ENCODE measurements at places on chromosomes 2 and 18.

DNA sequence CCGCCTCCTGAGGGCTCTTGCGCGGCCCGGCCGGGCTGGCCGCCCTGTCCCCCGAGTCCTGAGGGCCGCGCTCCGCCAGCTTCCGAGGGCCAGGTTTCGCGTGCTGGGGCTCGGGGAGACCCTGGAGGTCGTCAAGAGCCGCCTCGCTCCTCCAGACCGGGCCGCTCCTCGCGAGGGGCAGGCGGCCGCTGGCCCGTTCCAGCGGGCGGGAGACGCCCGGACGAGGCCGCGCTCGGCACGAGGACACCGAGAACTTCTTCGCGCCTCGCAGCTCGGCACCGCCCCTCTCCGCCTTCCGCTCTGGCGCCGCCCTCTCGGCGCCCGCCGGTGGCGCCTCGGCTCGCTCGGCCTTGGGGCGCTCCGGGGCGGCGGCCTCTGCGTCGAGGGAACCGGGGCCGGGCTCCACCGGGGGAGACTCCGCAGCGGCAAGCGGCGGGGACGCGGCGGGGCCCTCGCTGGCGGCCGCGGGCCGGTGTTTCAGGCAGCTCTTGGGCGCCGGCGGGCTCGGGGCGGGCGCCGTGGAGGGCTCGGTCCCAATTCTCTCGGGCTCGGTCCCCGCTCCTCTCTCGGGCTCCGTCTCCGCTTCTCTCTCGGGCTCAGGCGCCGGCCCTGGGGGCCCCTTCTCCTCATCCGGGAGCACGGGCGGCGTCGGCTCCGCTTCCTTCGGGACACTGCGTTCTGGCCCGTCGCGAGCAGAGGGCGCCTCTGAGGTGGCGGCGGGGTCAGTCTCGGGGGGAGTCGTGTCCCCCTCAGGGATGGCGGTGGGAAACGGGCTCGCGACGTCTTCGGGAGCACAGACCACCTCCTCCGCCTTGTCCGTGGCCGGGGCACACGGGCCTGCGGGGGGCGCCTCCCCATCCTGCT lies 91.6 kb upstream of the MGAT4A start:
- DNase-seq: no peak

- DNase-seq: peak; percentile 60
Measured at GRCh38 chr18:48563027-48563426, 24.2 kb downstream of the CTIF start.

DNA sequence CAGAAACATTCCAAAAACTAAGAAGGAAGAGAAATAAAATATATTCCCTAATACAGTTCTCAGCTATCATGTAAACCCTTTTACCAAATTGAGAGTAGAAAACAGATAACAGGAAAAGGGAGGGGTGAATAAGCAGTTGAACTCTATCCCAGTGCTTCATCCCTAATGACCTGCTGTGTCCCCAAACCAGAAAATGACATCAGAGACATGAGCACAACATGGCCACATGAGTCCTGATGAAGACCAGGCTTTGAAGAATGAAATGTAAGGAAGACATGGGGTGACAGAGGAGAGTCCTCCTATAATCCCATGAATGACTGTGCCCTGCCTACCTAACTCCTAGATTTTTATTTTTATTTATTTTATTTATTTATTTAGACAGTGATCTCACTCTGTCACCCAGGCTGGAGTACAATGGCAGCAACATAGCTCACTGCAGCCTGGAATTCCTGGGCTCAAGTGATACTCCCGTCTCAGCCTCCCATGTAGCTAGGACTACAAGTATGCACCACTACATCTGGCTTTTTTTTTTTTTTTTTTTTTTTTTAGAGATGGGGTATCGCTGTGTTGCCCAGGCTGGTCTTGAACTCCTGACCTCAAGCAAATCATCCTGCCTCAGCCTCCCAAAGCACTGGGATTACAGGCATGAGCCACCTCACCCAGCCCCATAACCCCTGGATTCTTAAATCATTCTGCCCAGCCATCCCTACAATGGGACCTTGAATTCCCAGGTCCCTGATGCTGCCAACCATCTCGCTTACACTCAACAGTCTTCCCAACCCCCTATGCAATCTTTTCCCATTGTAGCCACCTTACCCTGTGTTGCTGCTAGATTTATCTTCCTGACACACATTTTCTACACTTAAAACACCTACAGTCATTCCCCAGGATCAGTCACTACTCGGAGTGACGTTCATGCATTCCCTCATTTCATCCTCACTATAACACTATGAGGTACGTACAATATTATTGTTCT lies 64.5 kb downstream of the ANKRD44 start:
- no peak for DNase-seq

GRCh38 chr2:197460649-197461048 lies 7.3 kb downstream of the COQ10B start:
- DNase-seq: no peak

DNA sequence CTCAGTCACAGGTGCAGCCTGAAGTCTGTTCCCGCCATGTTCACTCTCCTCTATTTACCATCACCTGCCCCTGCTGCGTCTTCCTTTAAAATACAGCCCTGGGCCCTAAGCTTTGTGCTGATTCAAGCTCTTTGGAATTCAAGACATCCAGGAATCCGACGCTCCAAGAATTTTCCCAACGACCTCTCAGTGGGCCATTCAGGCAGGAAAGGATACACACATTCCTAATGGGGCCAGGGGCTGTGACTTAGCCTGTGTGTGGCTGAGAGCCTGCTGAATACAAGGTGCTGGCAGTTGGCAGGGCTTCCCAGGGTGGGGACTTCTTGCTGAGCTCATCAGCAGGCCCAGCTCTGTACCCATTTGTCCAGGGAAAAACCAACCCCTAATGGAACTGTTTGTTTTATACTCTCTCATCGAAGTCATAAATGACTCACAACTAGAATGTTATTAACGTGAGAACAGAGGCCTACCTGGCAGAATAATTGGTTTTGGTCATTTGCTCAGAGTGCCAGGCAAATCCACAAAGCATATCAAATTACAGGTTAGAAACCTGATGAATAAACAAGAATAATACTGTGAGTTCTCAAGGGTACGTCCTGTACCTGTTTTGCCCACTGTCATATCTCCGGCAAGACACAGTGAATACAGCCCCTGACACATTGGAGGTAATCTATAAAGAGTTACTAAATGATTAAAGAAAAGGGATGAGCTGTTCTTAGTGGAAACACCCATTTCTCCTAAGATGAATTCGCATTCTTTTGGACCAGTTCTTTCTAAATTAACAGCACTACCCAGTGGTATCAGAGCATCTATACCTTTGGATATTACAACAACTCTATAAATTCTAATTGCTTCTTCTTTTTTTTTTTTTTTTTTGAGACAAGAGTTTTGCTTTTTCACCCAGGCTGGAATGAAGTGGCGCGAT lies 12.6 kb upstream of the KCMF1 start:
- peak; percentile 92 for DNase-seq

DNA sequence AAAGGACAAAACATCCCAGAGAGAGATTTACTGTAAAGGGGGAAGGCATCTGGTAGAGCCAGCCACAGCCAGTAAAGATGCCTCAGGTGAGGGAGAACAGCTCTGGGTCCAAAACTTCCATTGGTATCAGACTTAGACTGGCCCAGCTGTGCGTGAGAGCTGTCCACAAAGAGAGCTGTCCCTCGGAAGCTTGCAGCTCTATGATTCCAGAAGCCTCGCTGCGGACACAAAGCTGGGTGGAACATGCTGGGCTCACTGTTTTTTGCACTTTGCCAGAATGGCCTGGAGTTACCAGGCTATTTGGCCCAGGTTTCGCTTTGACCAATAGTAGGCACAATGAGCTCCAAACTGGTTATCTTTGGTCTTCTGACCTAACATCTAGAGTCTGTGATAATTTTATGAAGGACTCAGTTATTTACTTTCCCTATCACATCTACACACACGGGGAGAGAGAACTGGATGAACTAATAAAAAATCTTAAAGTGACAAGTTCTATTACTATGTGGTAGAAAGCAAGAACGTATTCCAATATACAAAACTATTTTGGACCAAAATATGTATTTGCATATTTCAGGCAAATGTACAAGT lies 101.9 kb downstream of the DNER start:
- no peak for DNase-seq

DNA sequence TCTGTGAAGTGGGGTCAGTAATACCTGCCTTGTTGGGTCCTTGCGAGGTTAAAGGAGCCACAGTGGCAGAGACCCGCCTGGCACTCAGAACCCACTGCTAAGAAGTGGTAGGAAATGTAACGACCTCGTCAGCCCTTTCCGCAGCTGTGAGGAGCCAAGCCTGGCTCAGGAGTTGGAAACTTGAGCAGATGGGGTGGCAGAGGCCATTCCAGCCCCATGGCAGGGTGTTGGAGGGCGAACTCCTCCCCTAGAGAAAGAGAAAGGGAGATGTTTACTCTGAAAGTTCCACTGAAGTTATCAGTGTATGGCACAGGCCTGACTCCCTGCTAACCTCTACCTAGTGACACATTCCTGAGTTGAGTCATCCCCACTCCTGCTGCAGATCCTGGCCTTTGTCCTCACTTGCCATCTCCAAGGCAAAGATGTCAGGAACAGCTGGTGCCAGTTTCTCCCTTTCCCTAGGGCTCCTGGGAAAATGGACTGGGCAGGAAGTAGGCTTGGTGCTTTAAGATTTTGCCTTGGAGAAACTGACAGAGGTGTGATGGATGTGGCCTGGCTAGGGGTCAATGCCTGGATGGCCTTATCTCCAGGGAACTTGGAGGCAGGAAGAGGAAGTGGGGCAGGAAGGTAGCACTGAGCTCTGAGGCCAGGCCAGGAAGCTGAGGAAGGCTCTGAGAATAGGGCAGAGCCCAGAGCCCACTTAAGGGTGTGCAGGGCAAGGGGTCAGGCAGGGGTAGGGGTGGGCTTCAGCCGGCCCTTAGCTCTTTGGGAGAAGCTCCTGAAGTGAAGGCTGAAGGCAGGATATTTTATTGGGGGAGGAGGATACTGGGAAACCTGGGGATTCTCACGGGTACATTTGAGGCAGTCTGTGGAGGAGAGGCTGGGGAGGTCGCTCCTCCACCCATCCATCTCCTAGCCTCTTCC lies 888 bp downstream of the VAMP5 start:
- peak; percentile 79 for DNase-seq

- DNase-seq: no peak
Measured at GRCh38 chr18:56286775-56287325, 351.5 kb downstream of the TXNL1 start.

DNA sequence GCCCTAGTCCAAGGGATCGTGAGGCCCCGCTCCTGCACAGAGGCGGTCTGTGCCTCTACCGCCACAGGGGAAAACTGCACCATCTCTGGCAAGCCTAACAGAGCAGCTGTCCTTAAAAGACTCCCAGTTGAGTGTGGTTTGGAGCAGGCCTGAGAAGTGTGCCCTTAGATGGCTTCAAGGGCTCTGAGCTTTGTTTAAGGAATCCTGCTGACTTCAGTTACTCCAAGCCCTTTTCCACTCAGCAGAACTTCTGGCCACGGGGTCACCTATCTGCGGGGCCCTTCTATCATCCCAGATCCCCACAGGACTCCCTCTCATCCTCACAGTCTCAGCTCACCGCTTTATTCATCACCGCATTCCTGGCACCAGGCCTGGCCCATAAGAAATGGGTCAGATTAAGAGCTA lies 131.5 kb downstream of the CCDC74A start:
- DNase-seq: no peak

DNA sequence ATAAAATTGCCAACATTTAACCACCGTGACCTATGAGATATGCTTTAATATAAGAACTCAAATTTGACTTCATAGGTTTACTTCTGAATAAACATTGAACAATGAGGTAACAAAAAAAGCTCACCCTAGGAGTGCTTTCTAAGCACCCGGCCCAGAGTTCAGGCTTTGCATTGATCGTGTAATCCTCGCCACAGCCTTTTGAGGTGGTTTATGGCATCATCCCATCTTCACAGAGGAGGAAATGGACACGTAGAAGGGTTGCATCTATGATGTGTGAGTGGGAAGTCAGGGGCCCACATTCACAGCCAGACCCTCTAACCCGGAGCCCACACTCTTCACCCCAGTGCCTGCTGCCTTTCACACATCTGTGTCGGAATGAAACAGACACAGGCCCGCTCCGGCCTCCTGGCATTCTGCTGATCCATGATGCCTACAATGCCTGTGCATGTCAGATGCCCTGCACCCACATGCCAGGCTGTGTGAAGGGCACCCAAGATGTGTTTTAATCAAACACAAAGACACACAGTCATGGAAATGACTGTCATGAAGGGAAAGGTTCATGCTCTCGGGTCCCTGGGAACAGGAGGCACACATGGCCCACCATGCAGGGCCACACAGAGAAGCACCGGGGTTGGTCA lies 48.6 kb upstream of the RPL31 start:
- DNase-seq: no peak

DNA sequence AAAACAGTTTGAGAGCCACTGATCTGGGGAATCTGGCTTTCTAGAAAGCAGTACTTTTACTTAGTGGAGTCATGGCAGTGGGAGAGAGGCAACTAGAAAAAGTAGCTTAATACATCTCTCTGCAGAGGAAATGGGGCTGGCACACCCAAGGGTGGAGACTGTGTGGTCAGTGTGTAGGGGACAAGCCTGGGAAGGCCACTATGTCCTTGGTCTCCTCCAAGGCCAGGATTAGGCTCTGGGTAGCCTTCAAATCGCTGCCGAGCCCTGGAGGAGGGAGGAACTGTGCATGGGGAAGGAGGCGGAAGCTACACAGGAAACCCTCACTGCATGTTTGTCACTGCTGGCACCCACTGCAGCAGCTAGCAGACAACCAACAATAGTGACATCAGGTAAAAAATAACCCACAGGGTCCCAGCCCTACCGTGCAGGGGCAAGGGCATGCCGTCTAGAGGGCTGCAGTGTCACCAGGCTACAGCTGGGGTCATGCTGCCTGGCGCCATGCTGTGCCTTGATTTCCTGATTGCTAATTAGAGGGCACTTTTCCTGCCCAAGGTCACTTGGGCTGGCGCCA lies 34.8 kb downstream of the LBH start:
- DNase-seq: no peak
